D341Med (cell line): ENCODE measurements at places on chromosomes 13 and 19.

GRCh38 chr19:49488863-49489537 is 1.6 kb downstream of the RPL13A start:
- DNase-seq = no peak

GRCh38 chr13:61052175-61052574 is 363.5 kb downstream of the PCDH20 start:
- DNase-seq = no peak

- no peak for DNase-seq
Observed at GRCh38 chr13:22198001-22198400, 527.1 kb downstream of the FGF9 start.

- no peak for DNase-seq
Observed at GRCh38 chr19:18637673-18638630, 1.1 kb downstream of the KLHL26 start.

- no peak for DNase-seq
Observed at GRCh38 chr13:81596224-81596753, 1255.4 kb upstream of the SPRY2 start.

DNA sequence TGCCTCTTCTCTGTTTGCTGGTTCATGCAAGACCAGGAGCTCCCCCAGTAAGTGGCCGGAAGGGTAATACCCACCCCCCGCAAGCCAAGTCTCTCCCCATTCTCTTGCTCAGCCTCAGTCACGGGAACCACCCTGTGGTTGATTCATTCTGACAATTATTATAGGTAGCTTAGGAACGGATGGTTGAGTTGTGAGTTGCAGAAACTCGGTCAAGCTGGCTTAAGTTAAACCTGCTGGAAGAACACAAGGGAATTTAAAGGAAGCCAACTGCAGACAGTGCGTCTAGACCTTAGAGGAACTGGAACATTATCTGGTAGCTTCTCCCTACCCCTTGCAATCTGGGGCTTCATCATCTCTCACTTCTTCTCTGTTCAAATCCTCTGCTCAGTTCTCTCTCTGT is 8.9 kb downstream of the FPR1 start:
- DNase-seq = no peak
